Mesendoderm (in vitro differentiated cells): ENCODE measurements at places on chromosomes 13 and 19.

- DNase-seq = peak; percentile 56
Measured at GRCh38 chr13:43227721-43228120, 204.3 kb downstream of the DNAJC15 start.

- DNase-seq = no peak
Measured at GRCh38 chr13:23616228-23616627, 46.0 kb downstream of the TNFRSF19 start.

GRCh38 chr13:28161370-28161769 lies 23.0 kb downstream of the PAN3 start:
- DNase-seq = peak; percentile 97

- peak; percentile 44 for DNase-seq
Measured at GRCh38 chr19:40348961-40349507, 539 bp downstream of the PLD3 start.

DNA sequence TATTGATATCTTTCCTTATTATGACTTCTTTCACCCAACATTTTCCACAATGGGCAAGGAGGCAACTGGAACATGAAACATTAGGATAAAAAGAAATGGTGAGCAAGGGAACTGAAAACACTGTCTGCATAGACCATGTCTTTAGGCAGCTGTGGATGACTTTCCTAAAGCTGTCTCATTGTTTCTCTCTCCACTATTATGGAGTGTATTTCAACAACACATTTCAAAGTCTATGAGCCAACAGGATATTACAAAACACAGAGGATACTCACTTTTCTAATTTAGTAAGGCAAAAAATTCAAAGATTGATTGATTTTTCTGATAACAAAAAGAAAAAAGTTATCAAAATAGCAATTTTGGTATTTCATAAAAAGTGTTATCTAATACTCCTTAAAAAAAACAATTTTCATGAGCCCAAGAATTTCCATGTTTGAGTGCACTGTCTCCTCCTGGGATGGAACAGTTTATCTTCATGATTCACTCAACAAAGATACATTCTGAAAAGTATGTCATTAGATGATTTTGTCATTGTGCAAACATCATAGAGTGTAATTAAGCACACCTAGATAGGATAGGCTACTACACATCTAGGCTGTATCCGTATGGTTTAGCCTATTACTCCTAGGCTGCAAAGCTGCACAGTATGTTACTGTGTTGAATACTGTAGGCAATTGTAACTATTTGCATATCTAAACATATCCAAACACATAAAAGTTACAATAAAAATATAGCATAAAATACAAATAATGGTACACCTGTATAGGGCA lies 1568.4 kb downstream of the SLITRK5 start:
- no peak for DNase-seq
